ENCODE measurements at places on chromosomes 7 and 10.

DNA sequence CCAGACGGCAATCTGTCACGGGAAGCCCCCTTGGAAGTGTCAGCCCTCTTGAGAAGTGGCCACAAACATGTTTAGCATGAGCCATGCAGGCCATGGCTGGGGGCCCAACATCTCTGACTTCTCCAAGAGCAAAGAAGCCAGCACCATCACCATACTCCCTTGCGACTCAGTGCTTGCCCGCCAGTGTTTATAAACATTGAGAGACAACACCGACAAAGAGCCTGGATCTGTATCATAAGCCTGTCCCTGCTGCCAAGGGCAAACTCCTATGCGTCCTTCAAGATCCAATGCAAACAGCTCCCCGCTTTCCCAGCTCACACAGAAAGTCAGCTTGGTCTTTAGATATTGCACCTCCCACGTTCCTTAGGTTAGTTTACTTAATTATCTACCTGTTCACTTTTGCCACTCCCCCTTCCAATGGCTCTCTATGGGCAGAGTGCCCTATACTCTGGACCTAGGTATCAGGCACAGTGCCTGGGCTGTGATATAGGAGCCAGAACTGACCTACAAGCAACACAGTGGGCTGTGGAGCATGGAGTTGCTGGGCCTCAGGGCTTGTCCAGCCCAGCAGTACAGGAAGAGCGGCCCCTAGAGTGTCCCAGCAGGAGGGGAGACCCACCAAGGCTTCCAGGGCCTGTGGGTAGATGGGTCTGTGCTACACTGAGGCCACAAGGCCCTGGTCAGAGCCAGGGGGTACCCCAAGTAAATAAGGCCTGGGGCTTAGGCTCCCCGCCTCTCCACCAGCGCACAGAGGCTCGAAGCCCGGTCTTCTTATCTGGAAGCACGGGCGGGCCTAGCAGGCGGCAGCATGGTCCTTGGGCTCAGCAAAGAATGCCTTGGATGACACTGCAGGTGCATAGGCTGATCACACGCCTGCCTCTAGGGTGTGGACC, 37.7 kb downstream of the CAMK2B start:
- no peaks in the 10 kb centered on the region for H3K36me3 ChIP-seq
- DNase-seq: no peak
- peaks cover 12% of the 10 kb centered on the region for H3K27me3 ChIP-seq
- no peaks in the 10 kb centered on the region for H3K4me1 ChIP-seq
- no peak overlapping the region for H3K27ac ChIP-seq

GRCh38 chr10:71302874-71303568, 16.0 kb upstream of the SLC29A3 start:
- no peaks in the 10 kb centered on the region for H3K36me3 ChIP-seq
- no peaks in the 10 kb centered on the region for H3K4me1 ChIP-seq
- peak; percentile 77 for DNase-seq
- no peak overlapping the region for H3K4me3 ChIP-seq

GRCh38 chr7:142873871-142874270, 11.7 kb downstream of the TRPV6 start:
- H3K27ac ChIP-seq: no peak overlapping the region
- no peaks in the 10 kb centered on the region for H3K4me1 ChIP-seq
- H3K4me3 ChIP-seq: no peak overlapping the region
- no peaks in the 10 kb centered on the region for H3K27me3 ChIP-seq
- no peak for DNase-seq

DNA sequence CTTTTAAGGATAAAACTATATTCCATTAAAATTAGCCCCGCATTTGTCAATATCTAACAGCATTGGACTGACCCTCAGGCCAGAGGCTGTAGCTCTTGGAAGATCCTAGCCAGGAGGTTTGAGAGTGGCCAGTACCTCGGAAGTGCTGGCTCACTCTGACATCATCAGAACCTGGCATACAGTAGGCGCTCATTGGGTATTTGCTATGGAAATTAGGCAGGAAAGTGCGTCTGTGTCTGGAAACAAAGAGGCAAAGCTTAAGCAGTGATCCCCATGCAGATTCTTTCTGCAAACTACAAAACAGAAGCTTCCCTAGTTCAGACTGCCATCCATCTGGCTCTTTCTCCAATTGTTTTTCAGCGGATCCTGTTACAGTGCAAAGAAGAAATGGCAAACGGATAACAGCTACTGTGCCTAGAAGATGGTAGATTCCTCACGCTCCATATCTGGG, 1.7 kb upstream of the PRKCQ start:
- peaks cover 31% of the 10 kb centered on the region for H3K4me1 ChIP-seq
- no peaks in the 10 kb centered on the region for H3K36me3 ChIP-seq
- peak overlapping the region; percentile 74 for H3K4me3 ChIP-seq

- H3K4me3 ChIP-seq: no peak overlapping the region
- H3K27ac ChIP-seq: no peak overlapping the region
- no peaks in the 10 kb centered on the region for H3K27me3 ChIP-seq
- no peak for DNase-seq
- H3K4me1 ChIP-seq: no peaks in the 10 kb centered on the region
- H3K36me3 ChIP-seq: no peaks in the 10 kb centered on the region
Observed at GRCh38 chr7:116062666-116063065, 32.1 kb upstream of the TFEC start.

DNA sequence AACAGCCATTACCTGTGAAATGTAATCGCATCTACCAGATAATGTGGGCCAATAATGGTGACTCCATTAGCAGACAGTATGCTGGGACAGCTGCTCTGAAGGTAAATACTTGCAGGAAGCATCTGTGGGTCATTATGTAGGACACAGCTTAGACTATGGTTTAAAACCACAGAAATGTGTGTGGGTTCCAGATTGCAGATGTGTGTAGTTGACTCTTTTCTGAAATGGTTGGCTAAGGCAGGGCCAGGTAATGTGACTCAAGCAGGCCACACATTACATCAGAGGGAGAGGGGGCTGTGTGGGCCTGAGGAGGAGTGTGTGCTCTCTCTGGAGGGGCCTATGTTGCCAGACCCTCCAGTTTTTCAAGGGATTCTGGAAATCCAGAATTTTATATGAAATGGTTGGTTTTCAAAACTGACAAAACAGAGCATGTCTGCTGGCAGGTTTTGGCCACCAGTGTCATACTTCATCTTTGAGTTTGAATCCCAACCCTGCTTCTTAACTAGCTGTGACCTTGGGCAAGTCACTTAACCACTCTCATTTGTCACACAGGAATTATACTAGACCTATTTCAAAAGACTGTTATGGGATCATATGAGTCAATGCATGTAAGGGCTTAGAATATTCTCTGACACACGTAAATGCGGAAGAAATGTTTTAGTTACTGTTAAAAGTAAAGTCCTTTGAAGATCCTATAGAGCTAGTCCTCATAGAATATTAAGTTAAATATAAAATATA, 64.5 kb downstream of the MCMBP start:
- H3K27me3 ChIP-seq: no peaks in the 10 kb centered on the region
- H3K4me3 ChIP-seq: no peak overlapping the region
- H3K36me3 ChIP-seq: no peaks in the 10 kb centered on the region

DNA sequence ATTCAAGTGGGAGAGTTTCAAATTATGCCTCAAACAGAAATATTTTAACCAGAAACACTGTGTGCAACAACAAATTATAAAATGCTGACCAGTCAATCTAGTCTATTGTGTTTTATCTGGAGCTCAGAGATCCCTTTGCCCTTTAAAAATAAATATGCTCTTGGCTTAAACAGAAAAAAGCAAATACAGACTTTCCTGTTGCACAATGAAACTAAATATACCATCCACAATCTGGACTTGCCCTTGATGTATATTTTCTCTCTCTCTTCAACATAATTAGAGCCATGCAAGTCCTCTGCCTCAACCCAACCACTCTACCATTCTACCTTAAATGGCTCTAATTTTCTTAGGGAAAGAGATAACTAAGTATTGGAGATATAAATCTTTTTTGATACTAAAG, 34.9 kb downstream of the ASAH2 start:
- peak overlapping the region; percentile 74 for H3K27ac ChIP-seq
- no peaks in the 10 kb centered on the region for H3K36me3 ChIP-seq
- peaks cover 17% of the 10 kb centered on the region for H3K4me1 ChIP-seq

- no peak overlapping the region for H3K27ac ChIP-seq
- no peak for DNase-seq
- no peak overlapping the region for H3K4me3 ChIP-seq
- peaks cover 56% of the 10 kb centered on the region for H3K27me3 ChIP-seq
- no peaks in the 10 kb centered on the region for H3K36me3 ChIP-seq
Observed at GRCh38 chr10:22443175-22443901, 98.0 kb downstream of the SPAG6 start.

DNA sequence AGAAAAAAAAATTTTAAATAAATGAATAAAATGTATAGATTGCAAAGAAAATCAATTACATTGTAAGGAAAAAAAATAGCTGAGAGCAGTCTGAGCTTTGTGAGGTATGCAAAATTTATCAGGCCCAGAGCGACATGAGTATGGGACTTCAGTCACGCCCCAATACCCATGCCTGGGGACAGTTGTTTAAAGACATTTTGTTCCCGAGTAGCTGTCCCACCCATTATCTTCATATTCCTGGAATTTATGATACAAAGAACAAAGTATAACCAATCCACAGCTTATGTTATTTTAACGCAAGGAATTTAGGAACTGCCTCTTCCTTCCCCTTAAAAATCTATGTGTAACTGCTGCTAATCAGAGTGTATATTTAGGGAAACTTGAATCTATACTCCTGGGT, 1.6 kb upstream of the PON2 start:
- no peak for DNase-seq
- H3K4me3 ChIP-seq: no peak overlapping the region
- peaks cover 5% of the 10 kb centered on the region for H3K4me1 ChIP-seq
- H3K27ac ChIP-seq: no peak overlapping the region

DNA sequence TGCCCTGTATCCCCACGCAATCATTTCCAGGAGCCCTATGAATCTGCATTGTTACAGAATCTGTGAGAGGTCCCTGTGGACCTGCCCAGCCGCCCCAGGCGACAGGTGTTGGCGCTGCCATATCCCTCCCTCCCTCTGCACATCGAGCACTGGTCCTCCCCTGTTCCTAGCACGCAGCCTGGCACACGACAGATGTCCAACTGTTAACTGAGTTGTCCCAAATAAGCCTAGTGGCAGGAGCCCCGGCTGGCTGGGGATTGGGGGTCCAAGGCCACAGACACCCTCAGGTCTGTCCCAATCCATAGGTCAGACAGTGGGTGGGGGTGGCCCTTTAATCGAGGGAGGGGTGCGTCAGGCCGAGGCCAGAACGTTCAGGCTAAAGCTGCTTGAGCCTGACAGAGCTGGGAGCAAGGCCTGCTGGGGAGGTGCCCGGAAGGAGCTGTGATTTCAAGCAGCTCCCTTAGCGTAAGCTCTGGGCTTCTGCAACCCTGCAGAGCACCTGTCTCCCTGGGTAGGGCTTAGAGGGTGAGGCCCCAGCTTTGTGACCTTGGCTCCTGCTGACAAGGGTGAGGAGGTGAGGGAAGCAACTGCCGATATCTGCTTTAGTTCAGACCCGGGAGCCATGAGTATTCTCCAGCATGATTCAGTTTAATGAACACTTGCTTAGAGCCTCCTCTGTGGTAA, 40.1 kb downstream of the ADRA2A start:
- H3K4me1 ChIP-seq: no peaks in the 10 kb centered on the region
- H3K36me3 ChIP-seq: no peaks in the 10 kb centered on the region
- H3K4me3 ChIP-seq: no peak overlapping the region
- DNase-seq: no peak
- no peak overlapping the region for H3K27ac ChIP-seq
- H3K27me3 ChIP-seq: no peaks in the 10 kb centered on the region

DNA sequence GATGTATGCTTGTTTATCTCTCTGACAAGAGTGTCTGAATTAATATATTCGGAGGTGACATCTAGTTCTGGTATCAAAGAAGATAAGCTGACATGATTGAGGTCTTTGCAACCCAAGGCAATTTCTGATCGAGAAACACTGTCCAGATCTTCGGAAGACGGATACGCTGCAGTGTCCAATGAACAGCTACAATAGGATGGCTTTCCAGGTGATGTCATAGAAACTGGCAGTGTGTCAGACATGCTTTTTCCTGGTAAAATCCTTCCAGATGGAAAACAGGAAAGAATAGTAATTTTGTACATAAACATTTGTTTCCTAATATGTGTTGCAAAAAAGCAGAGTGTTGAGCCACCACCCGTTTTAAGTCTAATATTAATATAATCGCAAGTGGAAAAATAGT, 33.4 kb downstream of the VWDE start:
- DNase-seq: no peak
- no peaks in the 10 kb centered on the region for H3K36me3 ChIP-seq

- no peaks in the 10 kb centered on the region for H3K36me3 ChIP-seq
- no peak overlapping the region for H3K27ac ChIP-seq
- peak; percentile 27 for DNase-seq
- peaks cover 9% of the 10 kb centered on the region for H3K4me1 ChIP-seq
- H3K4me3 ChIP-seq: no peak overlapping the region
- no peaks in the 10 kb centered on the region for H3K27me3 ChIP-seq
Observed at GRCh38 chr7:138945154-138945553, 36.0 kb downstream of the KIAA1549 start.

DNA sequence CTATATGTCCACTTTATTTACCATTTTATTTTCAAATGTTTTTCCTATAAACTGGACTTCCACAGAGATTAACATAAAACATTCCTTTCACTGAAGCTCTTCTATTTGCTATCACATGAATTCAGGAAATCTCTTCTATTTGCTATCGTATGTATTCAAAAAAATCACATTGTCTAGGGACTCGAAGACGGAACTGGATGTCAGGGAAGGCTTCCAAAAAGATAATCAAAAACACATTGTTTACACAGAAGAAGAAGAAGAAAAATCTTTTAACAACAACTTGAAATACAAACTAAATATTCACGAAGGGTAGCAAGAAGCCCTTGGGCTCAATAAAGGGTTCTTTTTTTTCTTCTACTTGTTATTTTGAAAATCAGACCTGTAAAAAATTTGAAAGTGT, 426.1 kb upstream of the LRRN3 start:
- H3K27ac ChIP-seq: no peak overlapping the region
- no peak for DNase-seq
- H3K36me3 ChIP-seq: no peaks in the 10 kb centered on the region
- no peaks in the 10 kb centered on the region for H3K27me3 ChIP-seq

Data from neural progenitor cell (in vitro differentiated cells).